ENCODE measurements at places on chromosomes 1 and 21. TPM values are rescaled to one million over a fixed set of nuclear protein-coding genes. Genes with fewer than 3 reads are reported as not detected.

GRCh38 chr1:209383422-209383821 is 200.1 kb upstream of the CAMK1G start:
- H3K27ac ChIP-seq: no peak overlapping the region
- no peaks in the 10 kb centered on the region for H3K27me3 ChIP-seq
- no peak for DNase-seq

- H3K4me3 ChIP-seq: no peak overlapping the region
- peak; percentile 79 for DNase-seq
- H3K27me3 ChIP-seq: peaks cover 10% of the 10 kb centered on the region
Observed at GRCh38 chr1:206912445-206913095, 9.2 kb downstream of the FCMR start.

GRCh38 chr1:33397994-33398393 is 32.9 kb downstream of the PHC2 start:
- no peaks in the 10 kb centered on the region for H3K36me3 ChIP-seq
- H3K27ac ChIP-seq: no peak overlapping the region
- H3K27me3 ChIP-seq: no peaks in the 10 kb centered on the region
- no peak overlapping the region for H3K4me3 ChIP-seq
- DNase-seq: no peak

DNA sequence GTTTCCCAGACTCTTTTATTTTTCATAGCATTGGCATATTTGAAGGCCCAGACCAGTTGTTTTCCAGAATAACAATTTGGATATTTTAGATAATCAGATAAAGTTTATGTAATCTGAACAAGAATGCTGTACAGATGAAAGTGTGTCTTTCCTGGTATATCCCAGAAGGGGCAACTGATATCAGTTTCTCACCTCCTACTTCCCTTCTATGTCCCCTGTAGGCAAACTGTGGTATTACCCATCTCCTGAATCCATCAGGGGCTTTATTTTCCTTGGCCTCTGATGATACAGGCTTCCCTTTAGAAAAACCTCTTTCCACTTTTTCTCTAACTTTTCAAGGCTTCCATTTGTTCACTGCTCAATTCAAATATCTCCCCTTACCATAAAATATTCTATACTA is 87.5 kb upstream of the RGS1 start:
- no peak overlapping the region for H3K4me3 ChIP-seq
- H3K36me3 ChIP-seq: no peaks in the 10 kb centered on the region
- H3K27me3 ChIP-seq: no peaks in the 10 kb centered on the region

DNA sequence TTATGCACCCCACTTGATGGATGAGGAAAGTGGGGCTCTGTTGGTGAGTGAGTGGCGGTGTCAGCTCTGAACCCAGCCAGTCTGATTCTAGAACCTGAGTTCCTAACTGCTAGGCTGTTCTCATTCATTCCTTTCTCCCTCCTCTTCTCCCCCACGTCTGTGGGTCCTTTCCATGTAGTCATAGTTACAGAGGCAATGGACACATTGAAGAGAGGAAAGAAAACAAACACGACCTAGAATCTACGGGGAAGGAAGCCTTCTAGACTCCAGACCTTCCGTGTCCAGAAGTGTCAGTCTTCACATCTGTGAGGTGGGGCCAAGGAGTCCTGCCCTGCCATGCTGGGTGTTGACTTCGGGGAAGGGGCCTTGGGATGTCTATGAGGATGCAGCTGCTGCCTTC is 115.8 kb upstream of the WNT4 start:
- H3K27me3 ChIP-seq: no peaks in the 10 kb centered on the region
- H3K36me3 ChIP-seq: no peaks in the 10 kb centered on the region
- peak overlapping the region; percentile 45 for H3K27ac ChIP-seq
- DNase-seq: no peak

DNA sequence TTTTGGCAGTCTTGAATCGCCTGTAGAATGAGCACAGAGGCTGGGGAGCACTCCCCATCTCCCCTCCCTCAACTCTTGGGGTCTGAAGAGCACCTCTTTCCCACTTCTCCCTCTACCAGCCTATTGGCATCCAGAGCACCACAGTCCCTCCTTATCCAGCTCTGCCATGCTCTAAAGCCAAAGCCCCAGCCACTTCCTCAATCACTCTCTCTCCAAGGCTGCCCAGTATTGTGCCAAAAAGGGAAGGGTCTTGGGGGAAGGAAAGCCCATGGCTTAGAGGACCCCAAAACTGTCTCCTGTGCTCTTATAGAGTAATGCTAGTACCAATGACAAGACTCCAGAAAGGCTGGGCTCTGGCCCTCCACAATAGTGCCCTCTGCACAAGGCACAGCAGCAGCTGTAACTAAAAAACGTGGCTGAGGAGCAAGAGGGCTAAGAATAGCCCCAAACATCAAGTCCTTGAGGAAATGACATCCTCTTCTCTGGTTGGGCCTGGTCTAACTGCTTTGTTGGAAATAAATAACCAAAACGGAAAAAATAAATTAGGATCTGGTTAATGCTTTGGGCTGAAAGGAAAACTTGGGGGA is 28.4 kb downstream of the SLC27A3 start:
- no peaks in the 10 kb centered on the region for H3K27me3 ChIP-seq
- H3K4me3 ChIP-seq: no peak overlapping the region
- no peaks in the 10 kb centered on the region for H3K36me3 ChIP-seq
- peak; percentile 39 for DNase-seq
- H3K4me1 ChIP-seq: no peaks in the 10 kb centered on the region

DNA sequence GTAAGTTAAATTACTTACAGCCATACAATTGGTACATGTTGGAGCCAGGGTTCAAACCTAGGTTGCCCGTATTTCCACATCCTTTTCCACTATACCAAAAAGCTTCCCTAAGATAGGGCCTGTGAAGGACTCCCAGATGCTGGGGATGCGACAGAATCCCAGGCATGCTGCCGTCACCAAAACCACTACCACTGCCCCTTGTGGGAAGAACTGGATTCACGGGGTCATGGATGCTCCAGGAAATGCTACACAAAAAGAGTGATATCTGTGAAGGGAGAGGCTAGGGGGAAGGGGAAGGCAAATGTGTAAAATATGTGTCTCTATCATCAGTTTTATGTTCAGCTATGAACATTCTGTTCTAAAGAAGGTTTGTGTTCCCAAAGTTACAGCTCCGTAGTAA is 133.9 kb upstream of the IVNS1ABP start:
- no peaks in the 10 kb centered on the region for H3K36me3 ChIP-seq
- H3K4me3 ChIP-seq: no peak overlapping the region
- no peak for DNase-seq
- H3K27ac ChIP-seq: no peak overlapping the region
- no peaks in the 10 kb centered on the region for H3K27me3 ChIP-seq

DNA sequence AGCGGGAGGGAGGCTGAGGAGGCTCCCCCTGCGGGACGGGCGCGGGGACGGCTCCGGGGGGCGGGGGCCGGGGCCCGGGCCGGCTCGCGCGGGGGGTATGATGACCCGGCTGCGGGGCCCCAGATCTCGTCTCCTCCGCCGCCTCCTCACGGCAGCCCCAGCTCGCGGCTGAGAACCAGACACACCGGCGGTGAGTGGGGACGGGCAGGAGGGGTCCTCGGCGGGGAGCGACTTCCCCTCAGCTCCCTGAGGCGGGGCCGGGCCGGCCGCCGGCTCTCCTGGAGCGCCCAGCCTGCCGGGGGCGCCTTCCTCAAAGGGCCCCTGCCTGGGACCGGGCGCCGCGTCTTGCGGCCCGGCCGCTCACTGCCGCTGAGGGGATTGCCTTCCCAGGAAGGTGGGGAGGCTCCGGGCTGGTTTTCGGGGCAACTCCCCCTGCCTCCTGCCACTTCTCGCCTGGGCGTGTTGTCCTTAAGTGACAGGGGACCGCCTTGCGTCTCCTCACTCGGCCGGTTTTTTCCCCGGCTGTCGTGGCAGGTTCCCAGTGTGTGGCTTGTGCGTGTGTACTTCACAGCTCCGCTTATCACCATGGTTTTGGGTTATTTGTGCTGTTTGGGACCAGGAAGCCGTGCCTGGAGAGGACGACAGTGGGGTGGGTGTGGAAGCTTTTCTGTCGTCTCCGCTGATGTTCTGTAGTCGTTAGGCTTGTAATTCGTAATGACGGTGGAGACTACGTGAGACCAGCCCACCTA is 800 bp downstream of the HIPK1 start:
- DNase-seq: peak; percentile 57
- no peaks in the 10 kb centered on the region for H3K27me3 ChIP-seq
- H3K4me1 ChIP-seq: peaks cover 24% of the 10 kb centered on the region
- H3K36me3 ChIP-seq: no peaks in the 10 kb centered on the region
- H3K27ac ChIP-seq: peak overlapping the region; percentile 69

GRCh38 chr1:111222308-111223125 is 5.0 kb upstream of the CHI3L2 start:
- no peaks in the 10 kb centered on the region for H3K36me3 ChIP-seq
- H3K4me3 ChIP-seq: no peak overlapping the region
- H3K27ac ChIP-seq: no peak overlapping the region

- no peak for DNase-seq
- H3K27ac ChIP-seq: no peak overlapping the region
- H3K27me3 ChIP-seq: no peaks in the 10 kb centered on the region
- no peaks in the 10 kb centered on the region for H3K36me3 ChIP-seq
Observed at GRCh38 chr1:233497679-233498078, 116.2 kb upstream of the KCNK1 start.

DNA sequence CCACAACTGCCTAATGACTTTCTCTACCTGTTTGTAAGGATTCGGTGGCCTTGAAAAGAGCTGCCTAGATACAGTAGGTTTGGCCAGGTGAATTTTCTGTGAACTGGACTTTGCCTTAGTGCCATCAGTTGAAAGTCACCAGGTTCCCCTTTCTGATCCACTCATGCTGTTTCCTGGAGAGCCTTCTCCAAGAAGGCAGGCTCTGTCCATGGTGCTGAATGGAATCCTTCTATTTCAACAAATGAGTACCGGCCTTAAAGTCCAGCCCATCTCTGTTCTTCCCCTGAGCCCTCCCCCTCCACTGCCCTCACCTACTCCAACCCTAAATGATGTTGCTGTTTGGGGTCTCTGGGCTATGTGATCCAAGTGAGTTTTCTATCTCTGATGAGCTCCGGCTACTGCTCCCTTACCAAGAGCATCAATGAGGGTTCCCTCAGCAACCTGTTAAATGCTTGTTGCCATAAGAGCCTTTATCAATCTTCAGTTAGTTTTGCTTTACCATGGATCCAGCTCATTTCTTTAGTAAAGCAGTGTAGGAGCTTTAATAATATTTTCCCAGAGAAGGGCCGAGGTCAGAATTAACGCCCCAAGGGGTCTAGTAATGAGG is 500.4 kb downstream of the PTPRU start:
- no peaks in the 10 kb centered on the region for H3K36me3 ChIP-seq
- H3K4me1 ChIP-seq: no peaks in the 10 kb centered on the region
- H3K27me3 ChIP-seq: no peaks in the 10 kb centered on the region
- no peak overlapping the region for H3K27ac ChIP-seq

DNA sequence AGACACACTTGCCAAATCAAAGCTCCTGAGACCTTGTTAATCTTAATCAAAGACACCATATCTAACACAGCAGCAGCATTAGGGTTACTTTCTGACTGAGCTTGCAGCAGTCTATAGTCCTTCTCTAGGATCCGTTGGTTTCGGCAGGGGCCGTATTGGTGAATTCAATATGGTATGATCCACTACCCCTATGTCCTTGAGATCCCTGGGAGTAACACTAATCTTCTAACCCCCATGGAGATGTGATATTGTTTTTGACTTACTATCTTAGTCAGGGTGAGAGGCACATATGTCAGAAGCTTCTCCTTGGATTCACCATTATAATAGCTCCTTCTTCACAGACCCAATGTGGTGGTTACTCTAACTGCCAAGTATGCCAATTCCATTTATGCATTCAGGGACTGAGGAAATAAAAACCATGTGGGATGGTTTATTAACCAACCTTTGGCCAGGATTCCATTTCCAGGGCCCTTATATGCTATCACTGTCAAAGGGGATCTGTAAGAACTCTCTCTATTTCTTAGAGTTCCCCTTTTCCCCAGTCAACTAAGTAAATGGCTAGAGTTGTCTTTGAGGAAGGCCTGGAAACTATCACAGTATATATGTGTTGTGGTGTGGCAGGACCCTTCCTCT is 673.6 kb upstream of the USP24 start:
- no peak overlapping the region for H3K27ac ChIP-seq
- no peak overlapping the region for H3K4me3 ChIP-seq
- H3K4me1 ChIP-seq: no peaks in the 10 kb centered on the region

- H3K4me1 ChIP-seq: peaks cover 4% of the 10 kb centered on the region
- peaks cover 6% of the 10 kb centered on the region for H3K27me3 ChIP-seq
- peak; percentile 59 for DNase-seq
- no peaks in the 10 kb centered on the region for H3K36me3 ChIP-seq
Observed at GRCh38 chr21:42309753-42310213, 5.4 kb downstream of the TFF3 start.

DNA sequence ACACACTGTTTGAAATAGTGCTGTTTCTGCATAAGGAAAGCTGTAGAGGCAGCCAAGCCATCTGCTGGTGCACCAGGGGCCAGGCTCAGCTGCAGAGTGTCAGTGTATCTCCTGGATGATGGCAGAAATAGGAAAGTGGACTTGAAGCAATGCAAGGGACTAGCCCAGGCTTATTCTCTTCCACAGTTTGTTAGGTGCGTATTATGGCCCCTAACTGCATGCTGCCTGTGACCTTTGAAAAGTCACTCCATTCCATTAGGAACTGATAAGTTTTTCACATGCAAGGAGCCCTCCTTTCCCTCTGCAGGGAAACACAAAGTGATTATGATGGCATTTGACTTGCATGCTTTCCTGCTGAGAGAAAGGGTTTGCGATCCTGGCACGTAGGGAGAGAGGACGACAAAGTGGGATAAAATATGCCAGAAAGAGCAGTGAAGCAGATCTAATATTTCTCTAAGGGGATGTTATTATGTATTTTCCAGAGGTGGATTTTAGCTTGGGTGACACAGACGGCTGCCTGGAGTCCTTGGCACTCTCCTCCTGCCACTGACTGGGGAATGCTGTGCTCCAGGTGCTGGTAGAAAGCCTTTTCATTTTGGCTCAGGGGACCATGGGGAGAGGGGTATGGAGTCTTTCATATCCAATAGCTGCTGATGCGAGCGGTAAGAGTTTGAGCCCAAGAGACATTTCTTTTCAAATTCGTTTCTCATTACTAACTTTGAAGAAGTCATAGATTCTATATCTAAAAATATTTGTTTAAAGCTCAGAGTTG is 402.1 kb upstream of the B3GALT2 start:
- H3K27ac ChIP-seq: no peak overlapping the region
- H3K4me3 ChIP-seq: no peak overlapping the region
- DNase-seq: no peak
- no peaks in the 10 kb centered on the region for H3K36me3 ChIP-seq
- H3K4me1 ChIP-seq: peaks cover 7% of the 10 kb centered on the region
- no peaks in the 10 kb centered on the region for H3K27me3 ChIP-seq

GRCh38 chr1:66777831-66778230 is 23.2 kb downstream of the INSL5 start:
- no peaks in the 10 kb centered on the region for H3K4me1 ChIP-seq
- no peaks in the 10 kb centered on the region for H3K27me3 ChIP-seq
- DNase-seq: no peak
- H3K4me3 ChIP-seq: no peak overlapping the region
- H3K27ac ChIP-seq: no peak overlapping the region
- H3K36me3 ChIP-seq: no peaks in the 10 kb centered on the region

GRCh38 chr1:173202424-173203145 is 4.5 kb downstream of the TNFSF4 start:
- H3K4me3 ChIP-seq: no peak overlapping the region
- peak; percentile 41 for DNase-seq
- H3K27ac ChIP-seq: no peak overlapping the region
- peaks cover 9% of the 10 kb centered on the region for H3K4me1 ChIP-seq
- H3K27me3 ChIP-seq: no peaks in the 10 kb centered on the region

The LMX1A gene
- not detected for total RNA-seq

The FAM131C gene
- 4.2 TPM for total RNA-seq

The RXFP4 gene
- total RNA-seq: not detected

The AMPD1 gene
- not detected for total RNA-seq

The FBXO2 gene
- total RNA-seq: 19.4 TPM

The CLCA2 gene
- 0.22 TPM for total RNA-seq

The RRP1 gene
- total RNA-seq: 12.8 TPM

The LORICRIN gene
- total RNA-seq: not detected

The CD1D gene
- 3.3 TPM for total RNA-seq

The DLGAP3 gene
- total RNA-seq: 0.76 TPM

The GNPAT gene
- 52.6 TPM for total RNA-seq

The AK5 gene
- not detected for total RNA-seq

The NBPF10 gene
- total RNA-seq: 0.90 TPM

The PDE4DIP gene
- total RNA-seq: 30.1 TPM
